ENCODE measurements at places on chromosomes 2 and 18.

DNA sequence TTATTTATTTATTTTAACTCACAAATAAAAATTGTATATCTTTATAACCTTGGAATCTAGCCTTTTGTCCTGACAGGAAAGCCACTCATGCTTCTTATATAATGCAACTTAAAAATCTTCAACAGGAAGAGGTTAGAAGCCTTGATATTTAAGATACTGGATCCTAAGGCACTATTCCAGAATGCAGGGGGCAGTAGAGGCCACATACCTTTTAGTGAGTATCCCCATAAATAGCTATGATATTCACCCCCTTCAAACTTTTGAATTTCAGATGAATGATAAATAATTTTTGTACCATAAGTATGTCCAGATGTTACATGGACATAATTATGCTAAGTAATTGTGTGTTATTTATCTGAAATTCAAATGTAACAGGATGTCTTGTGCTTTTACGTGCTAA, 592.7 kb upstream of the VRK2 start:
- DNase-seq = no peak

- DNase-seq = no peak
These were observed 479.7 kb downstream of the TXNL1 start for GRCh38 chr18:56158676-56159075.

- DNase-seq = no peak
These were observed 33.6 kb downstream of the LYPD6 start for GRCh38 chr2:149363958-149364357.

DNA sequence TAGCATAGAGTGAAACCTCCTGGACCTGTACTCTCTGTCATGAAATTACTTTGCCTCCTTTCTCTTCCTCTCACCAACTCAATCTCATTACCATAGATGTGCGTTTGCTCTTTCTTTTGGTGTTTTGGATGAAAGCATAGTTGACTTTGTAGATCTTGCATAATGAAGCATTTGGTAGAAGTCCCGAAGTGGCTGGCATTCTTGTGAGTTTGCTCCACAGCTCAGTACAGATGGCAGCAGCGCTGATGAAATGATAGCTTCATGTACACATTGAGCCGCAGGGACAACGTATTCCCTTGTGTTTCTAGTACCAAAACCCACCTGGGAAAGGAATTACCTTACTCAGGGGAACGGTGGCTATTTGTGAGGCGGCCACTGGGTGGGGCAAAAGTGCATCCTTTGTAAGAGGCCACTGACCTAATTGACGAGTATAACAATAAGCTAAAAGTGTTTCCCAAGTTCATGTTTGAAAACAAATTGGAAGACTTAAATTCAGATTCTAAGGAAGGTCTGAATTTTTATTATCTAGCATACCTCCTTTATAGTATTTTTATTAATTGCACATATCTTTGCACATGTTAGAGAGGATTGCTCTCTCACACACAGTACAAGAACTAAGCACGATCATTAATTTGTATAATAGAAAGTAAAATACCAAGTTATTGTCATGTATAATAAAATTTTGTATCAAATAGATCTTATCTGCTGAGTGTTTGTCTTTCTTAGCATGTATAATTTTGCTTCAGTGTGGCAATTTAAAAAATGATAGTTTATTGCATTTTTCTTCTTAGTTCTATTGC, 25.4 kb upstream of the CDH7 start:
- no peak for DNase-seq

DNA sequence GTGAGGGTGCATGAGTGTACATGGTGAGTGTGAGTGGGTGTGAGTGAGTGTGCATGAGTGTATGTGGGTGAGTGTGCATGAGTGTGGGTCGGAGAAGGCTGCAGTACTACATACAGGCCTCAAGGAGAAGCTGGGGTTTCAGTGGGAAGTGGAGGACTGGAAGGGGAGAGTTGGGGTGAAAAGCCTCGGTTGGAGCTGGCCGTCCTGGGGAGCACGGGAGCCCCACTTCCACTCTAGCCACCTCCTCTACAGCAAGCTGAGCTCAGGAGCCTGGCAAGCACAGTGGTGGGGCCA, 68.7 kb upstream of the HPCAL1 start:
- DNase-seq = no peak

- DNase-seq = no peak
These were observed 198.6 kb downstream of the TFCP2L1 start for GRCh38 chr2:121086450-121086849.

DNA sequence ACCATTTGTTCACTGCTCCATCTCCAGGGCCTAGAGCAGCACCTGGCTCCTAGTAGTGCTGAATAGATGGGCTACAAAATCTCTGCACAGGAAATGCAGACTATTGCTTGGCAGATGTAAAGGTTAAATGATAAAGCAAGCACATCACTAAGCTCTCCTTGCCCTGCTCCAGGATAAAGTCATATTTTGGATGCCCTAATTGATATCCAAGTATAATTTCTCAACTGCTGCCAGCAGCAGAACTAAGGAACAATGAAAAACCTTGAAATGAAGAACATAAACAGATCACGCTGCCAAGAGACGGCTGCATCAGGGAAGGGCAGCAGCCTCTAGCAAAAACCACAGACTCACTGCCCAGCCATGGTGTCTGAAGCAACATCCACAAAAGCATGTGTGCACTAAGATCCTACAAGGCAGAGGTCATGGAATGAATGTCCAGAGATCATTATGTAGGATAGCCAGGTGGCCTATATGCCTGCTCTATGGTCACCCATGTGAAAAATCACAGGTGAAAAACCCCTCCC, 134.7 kb downstream of the TMEM163 start:
- no peak for DNase-seq

DNA sequence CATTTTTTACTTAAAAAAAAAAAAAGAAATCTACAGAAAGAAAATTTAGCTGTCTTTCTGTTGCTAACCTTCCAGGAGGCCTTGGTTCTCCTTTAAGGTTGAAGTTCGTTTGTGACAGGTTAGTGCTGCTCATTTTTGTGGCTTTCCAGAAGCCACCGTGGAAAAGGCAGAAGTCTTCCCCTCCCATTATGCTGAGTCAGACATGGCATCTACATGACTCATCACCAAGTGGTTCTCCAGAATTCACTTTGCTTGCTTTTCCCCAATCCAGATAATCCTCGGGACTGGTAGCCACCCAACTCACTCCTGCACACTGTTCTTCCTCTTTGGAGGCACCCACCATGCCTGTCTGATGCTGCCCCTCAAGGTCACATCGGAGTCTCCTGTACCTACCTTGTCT, 228.7 kb downstream of the PIK3C3 start:
- no peak for DNase-seq

DNA sequence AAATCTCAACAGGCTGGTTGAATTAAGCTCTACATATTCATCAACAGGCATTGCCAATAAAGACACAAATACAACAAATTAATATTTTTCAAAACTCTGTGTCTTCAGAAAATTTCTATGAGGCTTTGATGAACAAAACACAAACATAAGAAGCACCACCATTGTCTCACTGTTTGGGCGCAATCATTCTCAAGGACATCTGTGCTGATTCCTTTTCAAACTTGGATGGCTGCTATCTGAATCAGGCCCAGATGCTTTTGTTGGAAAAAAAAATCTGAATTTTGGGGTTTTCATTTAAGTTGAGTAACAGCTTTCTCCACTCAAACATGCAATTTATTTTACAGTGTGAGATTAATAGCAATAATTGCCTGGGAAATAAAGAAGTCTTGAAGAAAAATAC, 173.8 kb downstream of the NRXN1 start:
- no peak for DNase-seq

- no peak for DNase-seq
These were observed 208.0 kb downstream of the SRBD1 start for GRCh38 chr2:45403036-45403435.

GRCh38 chr2:172908275-172908674, 167.4 kb upstream of the MAP3K20 start:
- no peak for DNase-seq

DNA sequence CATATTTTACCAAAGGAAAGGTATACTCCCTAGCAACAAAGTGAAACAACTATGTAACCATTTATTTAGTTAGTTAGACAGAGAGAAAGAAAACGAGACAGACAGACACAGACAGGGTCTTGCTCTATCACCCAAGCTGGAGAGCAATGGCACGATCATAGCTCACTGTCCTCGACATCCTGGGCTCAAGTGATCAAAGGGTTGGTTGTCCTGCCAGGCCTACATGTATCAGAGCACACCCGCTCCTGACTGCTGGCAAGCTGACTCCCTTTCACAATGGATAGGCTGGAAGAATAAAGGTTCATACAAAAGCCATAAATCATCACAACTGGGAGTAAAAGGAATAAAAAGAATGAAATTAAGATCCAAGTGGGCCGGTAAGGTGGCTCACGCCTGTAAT, 53.5 kb downstream of the ATL2 start:
- no peak for DNase-seq

- no peak for DNase-seq
These were observed 225.2 kb downstream of the ZNF521 start for GRCh38 chr18:25126751-25127150.

GRCh38 chr2:185428000-185428399, 310.6 kb upstream of the FSIP2 start:
- DNase-seq = no peak

DNA sequence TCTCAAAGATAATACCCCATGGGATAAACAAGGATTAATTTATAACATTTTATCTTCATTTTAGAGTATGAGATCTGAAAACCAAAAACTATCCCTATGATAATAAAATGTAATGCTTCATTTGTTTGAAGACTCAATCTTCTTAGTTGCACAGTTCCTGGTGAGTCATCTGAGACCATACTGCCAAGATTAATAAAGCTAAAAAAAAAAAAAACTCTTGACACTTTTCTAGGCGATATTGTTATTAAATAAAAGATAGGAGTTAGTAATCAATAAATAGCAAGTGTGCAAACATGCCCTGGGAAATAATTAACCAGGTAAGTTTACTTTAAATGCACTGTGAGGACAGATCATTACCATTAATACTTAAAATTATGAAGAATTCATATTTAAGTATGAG, 83.9 kb downstream of the RPE start:
- no peak for DNase-seq

DNA sequence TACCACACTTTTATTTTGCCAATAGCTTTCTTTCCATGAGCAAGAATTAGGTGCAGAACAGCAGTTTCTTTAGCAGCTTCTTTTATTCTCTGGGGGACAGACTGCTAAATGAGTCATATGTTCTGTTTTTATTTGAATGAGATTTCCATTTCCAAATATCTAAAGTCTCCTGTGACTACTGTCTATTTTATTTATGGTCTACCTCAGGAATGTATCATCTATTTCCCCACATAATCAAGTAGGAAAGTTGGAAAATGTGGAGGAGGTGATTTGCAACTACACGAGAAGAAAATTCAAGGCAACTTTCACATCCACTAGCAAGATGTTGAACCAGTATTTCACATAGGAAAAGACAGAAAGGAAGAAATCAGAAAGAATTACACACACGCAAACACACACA, 139.9 kb upstream of the MEX3C start:
- DNase-seq = no peak

- DNase-seq = no peak
These were observed 13.9 kb downstream of the SCYGR8 start for GRCh38 chr2:227759411-227760118.

GRCh38 chr2:66803726-66804125, 368.8 kb downstream of the MEIS1 start:
- no peak for DNase-seq

GRCh38 chr2:226256237-226256636, 543.4 kb downstream of the IRS1 start:
- no peak for DNase-seq

DNA sequence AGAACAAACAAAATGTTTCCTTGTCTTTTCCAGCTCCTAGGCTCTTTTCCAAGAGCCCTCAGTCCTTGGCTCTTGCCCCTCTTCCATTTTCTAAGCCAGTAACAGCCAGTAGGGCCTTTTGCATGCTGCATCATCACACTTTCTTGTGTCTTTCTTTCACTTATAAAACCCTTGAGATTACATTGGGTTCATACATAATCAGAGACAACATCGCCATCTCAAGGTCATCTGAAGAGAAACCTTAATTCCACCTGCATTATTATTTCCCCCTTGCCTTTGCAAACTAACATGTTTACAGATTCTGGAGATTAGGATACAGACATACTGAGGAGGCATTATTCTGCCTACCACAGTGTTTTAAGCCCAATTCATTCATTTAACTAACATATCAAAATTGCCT, 697.3 kb downstream of the TRIB2 start:
- DNase-seq = no peak

GRCh38 chr2:134818321-134818720, 20.1 kb upstream of the ACMSD start:
- no peak for DNase-seq

GRCh38 chr2:240742602-240743095, 51.0 kb downstream of the AQP12A start:
- DNase-seq = no peak

GRCh38 chr2:183532514-183532913, 408.3 kb downstream of the NUP35 start:
- DNase-seq = no peak

- no peak for DNase-seq
These were observed 22.4 kb downstream of the TWSG1 start for GRCh38 chr18:9356976-9357375.

GRCh38 chr2:226794751-226795171, 4.9 kb downstream of the IRS1 start:
- DNase-seq = no peak

- DNase-seq = peak; percentile 89
These were observed 22.8 kb downstream of the KCNS3 start for GRCh38 chr2:17901246-17901645.

DNA sequence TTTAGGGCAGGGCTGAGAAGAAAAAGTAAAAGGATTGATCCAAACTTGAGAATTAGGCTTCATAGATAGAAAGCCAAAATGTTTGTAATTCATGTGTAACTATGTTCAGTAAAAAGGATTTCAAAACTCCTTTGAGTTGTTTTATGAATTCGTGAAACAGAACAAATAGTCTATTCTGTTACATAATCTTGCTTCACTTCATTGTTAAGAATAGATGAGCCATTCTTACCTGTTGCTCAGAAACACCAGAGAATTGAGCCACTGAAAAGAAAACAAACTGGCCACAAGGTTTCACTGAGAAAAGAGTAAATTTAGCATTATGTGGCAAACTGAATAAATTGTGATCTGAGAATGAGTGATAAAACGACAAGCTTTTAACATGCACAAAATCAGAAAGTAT, 4.5 kb upstream of the ITPRID2 start:
- DNase-seq = no peak

- DNase-seq = no peak
These were observed 6.9 kb downstream of the ACTR3 start for GRCh38 chr2:113896791-113897190.

GRCh38 chr2:157508676-157509075, 64.8 kb upstream of the CYTIP start:
- no peak for DNase-seq

DNA sequence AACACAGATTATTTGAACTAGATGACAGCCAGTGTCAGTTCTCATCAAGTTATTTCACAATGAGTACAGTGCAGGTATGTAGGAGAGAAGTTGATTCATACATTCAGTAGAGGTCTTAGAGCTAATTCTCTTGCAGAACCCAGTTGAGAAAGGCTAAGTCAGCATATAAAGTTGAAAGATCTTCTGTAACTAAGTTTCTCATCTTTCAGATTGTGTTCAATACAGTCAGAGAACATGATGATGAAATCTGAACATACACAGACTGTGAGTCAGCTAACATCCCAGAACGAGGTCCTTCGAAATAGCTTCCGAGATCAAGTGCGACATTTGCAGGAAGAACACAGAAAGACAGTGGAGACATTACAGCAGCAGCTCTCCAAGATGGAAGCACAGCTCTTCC, 41.9 kb upstream of the LIMS1 start:
- DNase-seq = no peak

- DNase-seq = no peak
These were observed 282.4 kb upstream of the THSD7B start for GRCh38 chr2:136482966-136483365.

All from NCI-H2029 treated with DMSO at 0.1 percent for 48 hours (cell line).